Activated naive CD4-positive, alpha-beta T cell treated with anti-CD3 and anti-CD28 coated beads for 36 hours (primary cell): ENCODE measurements at places on chromosomes 16 and 17. TPM values are rescaled to one million over a fixed set of nuclear protein-coding genes. Genes with fewer than 3 reads are reported as not detected.
A peak's percentile ranks its signal among the peaks of the same experiment; 100 is the strongest.

DNA sequence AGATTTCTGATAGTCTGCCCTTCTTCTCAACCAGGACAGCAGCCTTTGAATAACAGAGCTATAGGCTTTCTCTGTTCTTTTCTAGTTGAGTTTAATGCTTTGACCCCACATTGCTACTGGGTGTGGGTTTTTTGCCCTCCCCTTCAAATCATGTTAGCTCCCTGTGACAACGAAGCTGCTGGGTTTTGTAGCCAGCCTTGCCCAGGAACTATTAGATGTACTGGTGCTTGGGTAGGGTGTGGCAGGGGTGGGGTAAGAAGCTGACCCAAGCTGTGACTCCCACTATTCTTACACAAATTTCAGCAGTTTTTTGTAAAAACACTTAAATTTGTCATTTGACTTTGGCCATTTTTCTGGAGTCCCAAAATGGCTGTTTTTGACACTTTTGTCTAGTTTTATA lies 69.7 kb downstream of the NLK start:
- no peak for DNase-seq
- no peak overlapping the region for H3K27ac ChIP-seq
- no peak overlapping the region for H3K4me3 ChIP-seq
- H3K27me3 ChIP-seq, result no peaks in the 10 kb centered on the region
- H3K4me1 ChIP-seq, result peaks cover 17% of the 10 kb centered on the region

Gene IGF2BP1
- total RNA-seq, result 0.60 TPM

DNA sequence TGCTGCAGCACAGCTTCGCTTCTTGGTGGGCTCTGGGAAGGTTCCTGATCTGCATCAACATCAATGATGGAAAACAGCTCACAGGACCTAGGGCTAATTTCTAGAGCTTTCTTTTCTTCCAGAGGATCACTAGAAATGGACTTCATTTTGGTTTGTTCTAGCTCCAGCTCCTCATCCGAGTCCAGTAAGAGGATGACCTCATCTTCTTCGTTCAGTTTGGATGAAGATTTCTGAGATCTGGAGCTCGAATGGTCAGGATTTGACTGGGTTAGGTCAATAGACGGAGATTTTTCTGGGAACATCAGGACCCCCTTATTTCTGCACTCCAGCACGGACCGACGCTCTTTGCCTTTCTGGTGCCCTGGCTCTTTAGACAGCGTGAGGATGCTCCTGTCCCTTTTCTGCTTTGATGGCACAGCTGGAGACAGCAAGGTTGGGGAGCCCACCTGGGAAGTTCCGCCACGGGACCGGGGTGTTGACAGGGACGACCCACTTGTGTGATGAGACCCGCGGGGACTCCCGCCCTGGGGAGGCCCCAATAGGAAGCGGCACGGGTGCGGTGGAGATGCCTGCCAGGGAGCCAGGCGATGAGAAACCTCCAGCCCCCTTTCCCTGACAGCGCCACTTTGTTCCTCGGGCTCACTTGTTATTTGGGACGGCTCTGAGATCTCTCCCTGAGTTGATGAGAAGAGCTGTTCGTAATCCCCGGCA lies 12.9 kb upstream of the NLRC3 start:
- H3K27ac ChIP-seq, result no peak overlapping the region
- no peak overlapping the region for H3K4me3 ChIP-seq
- no peak for DNase-seq
- no peaks in the 10 kb centered on the region for H3K4me1 ChIP-seq

GRCh38 chr16:81275795-81276194 lies 37.3 kb downstream of the BCO1 start:
- no peak overlapping the region for H3K27ac ChIP-seq
- peaks cover 2% of the 10 kb centered on the region for H3K27me3 ChIP-seq
- no peaks in the 10 kb centered on the region for H3K36me3 ChIP-seq
- H3K4me3 ChIP-seq, result no peak overlapping the region
- no peak for DNase-seq
- no peaks in the 10 kb centered on the region for H3K4me1 ChIP-seq

GRCh38 chr17:81194941-81195901 lies 27.5 kb downstream of the CEP131 start:
- no peaks in the 10 kb centered on the region for H3K27me3 ChIP-seq
- no peaks in the 10 kb centered on the region for H3K4me1 ChIP-seq
- H3K27ac ChIP-seq, result no peak overlapping the region
- no peaks in the 10 kb centered on the region for H3K36me3 ChIP-seq
- DNase-seq, result no peak
- H3K4me3 ChIP-seq, result no peak overlapping the region

DNA sequence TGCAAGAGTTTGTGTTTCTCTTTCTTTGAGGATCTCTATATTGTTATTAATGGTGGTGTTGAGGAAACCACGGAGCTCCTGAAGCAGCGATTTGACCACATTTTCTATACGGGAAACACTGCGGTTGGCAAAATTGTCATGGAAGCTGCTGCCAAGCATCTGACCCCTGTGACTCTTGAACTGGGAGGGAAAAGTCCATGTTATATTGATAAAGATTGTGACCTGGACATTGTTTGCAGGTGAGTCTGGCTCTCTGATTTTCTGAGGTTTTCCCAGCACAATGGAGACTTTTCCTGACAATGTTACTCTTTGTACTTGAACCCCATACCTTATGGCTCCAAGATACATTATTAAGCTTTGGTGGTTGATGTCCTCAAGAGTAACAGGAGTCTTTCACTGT lies 7.8 kb downstream of the ALDH3A2 start:
- H3K4me1 ChIP-seq, result no peaks in the 10 kb centered on the region
- no peak overlapping the region for H3K27ac ChIP-seq
- no peaks in the 10 kb centered on the region for H3K27me3 ChIP-seq
- DNase-seq, result no peak

Gene HIC1
- 14.8 TPM for total RNA-seq

GRCh38 chr16:79589601-79590102 lies 10.9 kb downstream of the MAF start:
- H3K4me3 ChIP-seq, result peak overlapping the region; percentile 17
- H3K27me3 ChIP-seq, result peaks cover 22% of the 10 kb centered on the region
- H3K4me1 ChIP-seq, result peaks cover 4% of the 10 kb centered on the region
- H3K27ac ChIP-seq, result no peak overlapping the region

DNA sequence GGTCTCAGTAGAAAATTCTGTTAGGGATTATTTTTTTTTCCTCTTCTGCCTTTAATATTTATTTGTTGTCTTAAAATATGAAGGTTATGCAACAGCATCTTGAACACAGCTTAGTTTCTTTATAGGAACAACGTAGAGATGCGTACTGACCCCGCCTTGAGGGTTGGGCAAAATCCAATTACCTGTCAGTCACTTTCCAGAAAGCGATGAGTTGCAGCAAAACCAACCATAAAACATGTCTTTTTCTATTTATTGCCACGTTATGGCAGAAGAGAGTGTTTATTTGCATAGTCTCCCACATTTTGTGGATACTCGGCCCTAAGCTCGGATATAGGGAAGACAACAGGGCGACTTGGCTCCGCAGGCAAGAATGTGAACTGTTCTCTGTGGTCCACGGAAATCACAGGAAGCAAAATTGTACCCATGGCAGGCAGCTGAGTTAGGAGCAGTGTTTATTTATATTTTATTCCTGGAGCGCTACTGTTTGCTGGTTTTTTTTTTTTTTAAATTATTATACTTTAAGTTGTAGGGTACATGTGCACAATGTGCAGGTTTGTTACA lies 44.3 kb upstream of the CACNG5 start:
- no peak for DNase-seq
- peaks cover 42% of the 10 kb centered on the region for H3K36me3 ChIP-seq
- peaks cover 12% of the 10 kb centered on the region for H3K4me1 ChIP-seq
- H3K4me3 ChIP-seq, result no peak overlapping the region
- H3K27me3 ChIP-seq, result no peaks in the 10 kb centered on the region

Gene KRTAP4-5
- total RNA-seq, result not detected

DNA sequence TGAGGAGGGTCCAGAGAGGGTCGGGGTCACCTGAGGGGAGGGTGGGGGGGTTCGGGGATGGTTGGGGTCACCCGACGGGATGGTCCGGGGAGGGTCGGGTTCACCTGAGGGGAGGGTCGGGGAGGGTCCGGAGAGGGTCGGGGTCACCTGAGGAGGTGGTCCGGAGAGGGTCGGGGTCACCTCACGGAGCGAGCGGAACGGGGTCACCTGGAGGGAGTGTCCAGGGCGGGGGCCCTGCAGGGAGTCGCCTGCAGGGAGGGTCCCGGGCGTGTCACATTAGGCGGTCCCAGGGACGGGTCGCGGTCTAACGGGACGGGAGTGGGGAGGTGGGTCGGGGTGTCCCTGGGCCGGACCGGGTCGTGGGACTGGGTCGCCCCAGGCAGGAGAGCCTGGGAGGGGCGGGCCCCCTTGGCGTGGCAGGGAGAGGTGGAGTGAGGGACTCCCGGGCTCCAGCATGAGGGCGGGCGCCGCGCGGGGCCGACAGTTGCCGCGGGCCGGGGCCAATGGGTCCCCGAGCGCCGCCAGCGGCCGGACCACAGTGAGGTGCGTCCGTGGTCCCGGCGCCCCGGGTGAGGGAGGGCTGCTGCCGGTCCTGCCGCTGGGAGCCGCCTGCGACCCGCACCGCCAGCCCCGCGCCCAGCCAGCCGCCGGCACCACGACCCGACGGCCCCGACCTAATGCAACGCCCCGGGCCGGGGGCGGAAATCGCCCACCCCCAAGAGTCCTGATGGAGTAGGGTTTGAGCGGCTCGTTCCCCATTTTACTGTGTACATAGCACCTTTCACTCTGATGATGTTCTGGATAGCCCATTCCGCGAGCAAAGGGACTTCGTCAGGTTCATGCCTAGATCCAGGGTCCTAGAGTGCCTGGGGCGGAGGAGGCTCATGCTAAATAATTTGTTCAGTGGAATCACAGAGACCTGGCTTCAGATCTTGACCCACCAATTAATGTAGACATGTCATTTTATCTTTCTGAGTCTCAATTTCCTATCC lies 1.2 kb upstream of the ABCA3 start:
- no peaks in the 10 kb centered on the region for H3K36me3 ChIP-seq
- peaks cover 21% of the 10 kb centered on the region for H3K4me1 ChIP-seq
- no peak overlapping the region for H3K27ac ChIP-seq
- H3K4me3 ChIP-seq, result no peak overlapping the region
- DNase-seq, result no peak

Gene TP53TG3D
- not detected for total RNA-seq

DNA sequence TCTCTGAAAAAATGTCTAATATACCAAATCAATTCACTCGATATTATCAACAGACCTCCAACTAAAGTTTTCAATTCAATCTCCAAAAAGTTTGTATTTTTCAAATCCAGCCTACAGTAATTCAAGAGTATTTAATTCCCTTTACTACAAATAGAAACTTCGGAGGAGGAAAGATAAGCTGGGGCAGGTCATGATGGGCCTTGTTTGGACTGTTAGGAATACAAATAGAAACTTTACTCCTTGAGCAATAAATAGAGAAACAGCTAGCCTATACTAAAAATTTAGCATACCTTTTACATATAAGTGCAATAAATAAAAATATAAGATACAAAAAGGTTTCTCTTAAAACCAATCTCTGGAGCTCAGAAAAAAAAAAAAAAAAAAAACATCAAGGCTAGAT lies 98.2 kb downstream of the NCOR1 start:
- H3K4me1 ChIP-seq, result no peaks in the 10 kb centered on the region
- DNase-seq, result no peak
- H3K36me3 ChIP-seq, result peaks cover 64% of the 10 kb centered on the region
- H3K27me3 ChIP-seq, result no peaks in the 10 kb centered on the region

Gene KIFC3
- 0.12 TPM for total RNA-seq

GRCh38 chr16:1197237-1197866 lies 27.7 kb downstream of the TPSG1 start:
- no peaks in the 10 kb centered on the region for H3K27me3 ChIP-seq
- no peak overlapping the region for H3K4me3 ChIP-seq
- DNase-seq, result no peak
- no peak overlapping the region for H3K27ac ChIP-seq

DNA sequence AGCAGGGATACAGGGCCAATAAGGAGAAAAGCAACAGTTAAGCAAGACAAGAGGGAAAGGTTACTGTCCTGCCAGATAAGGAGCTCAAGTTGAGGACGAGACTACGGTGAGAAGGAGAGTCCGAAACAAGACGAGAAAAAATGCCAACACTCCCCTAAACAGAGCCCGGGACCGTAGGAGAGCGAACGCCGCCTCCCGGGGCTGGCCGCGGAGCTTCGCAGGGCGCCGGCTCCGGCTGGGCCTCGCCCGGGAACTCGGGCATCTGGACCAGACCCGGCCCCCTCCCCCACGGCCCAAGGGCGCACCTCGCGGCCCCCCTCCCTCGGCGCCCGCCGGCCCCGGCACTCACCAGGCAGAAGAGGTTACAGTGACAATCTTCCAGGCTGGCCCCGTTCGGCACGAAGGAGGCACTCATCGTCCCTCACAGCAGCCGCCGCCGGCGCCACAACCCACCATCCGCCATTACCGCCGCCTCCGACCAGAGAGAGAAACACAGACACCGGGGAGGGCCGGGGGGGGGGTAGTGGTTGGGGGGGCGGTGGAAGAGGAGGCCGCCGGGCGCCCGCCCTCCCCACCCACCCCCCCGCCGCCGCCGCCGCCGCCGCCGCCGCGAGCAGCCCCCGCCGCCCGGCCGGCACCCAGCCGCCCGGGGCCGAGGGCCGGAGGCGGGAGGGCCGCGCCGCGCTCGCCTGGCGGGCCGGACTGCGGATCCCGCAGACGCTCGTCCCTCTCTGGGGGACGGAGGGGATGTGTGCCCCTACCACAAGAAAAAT lies at the start of gene MED13:
TSS of gene MED13 (minus strand) at position 488 of the 773 bp plus-strand sequence. CDS start at position 415, 73 bp downstream.
- H3K4me3 ChIP-seq, result peak within 1 kb of the TSS; percentile 98
- H3K4me1 ChIP-seq, result peaks cover 34% of the 10 kb centered on the region
- no peaks in the 10 kb centered on the region for H3K27me3 ChIP-seq

- no peak overlapping the region for H3K4me3 ChIP-seq
- no peak overlapping the region for H3K27ac ChIP-seq
- H3K36me3 ChIP-seq, result no peaks in the 10 kb centered on the region
- no peaks in the 10 kb centered on the region for H3K27me3 ChIP-seq
These were observed 84.7 kb downstream of the PLCG2 start for GRCh38 chr16:81863630-81864352.

Gene ABCC3
- total RNA-seq, result not detected

Gene PPY
- not detected for total RNA-seq

DNA sequence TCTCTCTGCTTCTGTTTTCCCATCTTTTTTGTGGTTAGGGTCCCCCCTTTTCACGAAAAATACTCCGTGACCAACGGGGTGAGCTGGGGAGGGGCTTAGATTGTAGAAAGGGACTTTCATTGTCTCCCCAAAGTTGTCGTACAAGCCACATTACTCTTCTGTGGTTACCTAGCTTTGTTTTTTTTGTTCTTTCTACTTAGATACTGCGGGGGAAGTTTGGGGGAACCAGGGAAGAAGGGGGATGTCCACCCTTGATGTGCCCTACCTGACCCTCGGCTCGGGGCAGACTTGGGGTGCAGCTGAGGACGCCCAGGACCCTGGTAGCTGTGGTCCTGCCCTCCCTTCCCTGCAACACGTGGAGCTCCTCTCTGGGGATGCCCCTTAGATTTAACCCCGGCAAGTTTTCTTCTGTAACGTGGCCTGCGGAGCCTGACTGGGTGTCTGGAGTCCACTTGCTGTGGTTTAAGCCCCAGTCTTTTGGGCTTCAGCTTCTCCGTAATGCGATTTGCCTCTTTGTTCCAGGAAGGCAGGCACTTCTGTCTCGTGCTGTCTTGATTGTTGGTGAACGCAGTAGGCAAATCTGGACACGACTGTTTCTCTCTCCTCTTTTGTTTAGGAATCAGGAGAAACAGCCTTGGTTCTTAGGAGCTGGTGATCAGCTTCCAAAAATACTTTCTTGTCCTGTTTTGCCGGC lies 892 bp downstream of the ABCC1 start:
- DNase-seq, result peak; percentile 51
- H3K4me3 ChIP-seq, result peak overlapping the region; percentile 95
- no peaks in the 10 kb centered on the region for H3K27me3 ChIP-seq
- H3K36me3 ChIP-seq, result peaks cover 7% of the 10 kb centered on the region
- peaks cover 54% of the 10 kb centered on the region for H3K4me1 ChIP-seq
- H3K27ac ChIP-seq, result peak overlapping the region; percentile 96
